ENCODE measurements at places on chromosomes 3 and 15. TPM values are rescaled to one million over a fixed set of nuclear protein-coding genes. Genes with fewer than 3 reads are reported as not detected.

GRCh38 chr3:120077731-120078130 is 16.5 kb downstream of the GSK3B start:
- no peak for DNase-seq

The OXNAD1 gene
- 12.3 TPM for polyA plus RNA-seq

- no peak for DNase-seq
Measured at GRCh38 chr15:67358391-67358790, 103.8 kb downstream of the IQCH start.

The CCDC39 gene
- polyA plus RNA-seq = 7.5 TPM

The CCDC54 gene
- not detected for polyA plus RNA-seq

The XXYLT1 gene
- 26.7 TPM for polyA plus RNA-seq
